ENCODE measurements at places on chromosomes 5 and 9.

DNA sequence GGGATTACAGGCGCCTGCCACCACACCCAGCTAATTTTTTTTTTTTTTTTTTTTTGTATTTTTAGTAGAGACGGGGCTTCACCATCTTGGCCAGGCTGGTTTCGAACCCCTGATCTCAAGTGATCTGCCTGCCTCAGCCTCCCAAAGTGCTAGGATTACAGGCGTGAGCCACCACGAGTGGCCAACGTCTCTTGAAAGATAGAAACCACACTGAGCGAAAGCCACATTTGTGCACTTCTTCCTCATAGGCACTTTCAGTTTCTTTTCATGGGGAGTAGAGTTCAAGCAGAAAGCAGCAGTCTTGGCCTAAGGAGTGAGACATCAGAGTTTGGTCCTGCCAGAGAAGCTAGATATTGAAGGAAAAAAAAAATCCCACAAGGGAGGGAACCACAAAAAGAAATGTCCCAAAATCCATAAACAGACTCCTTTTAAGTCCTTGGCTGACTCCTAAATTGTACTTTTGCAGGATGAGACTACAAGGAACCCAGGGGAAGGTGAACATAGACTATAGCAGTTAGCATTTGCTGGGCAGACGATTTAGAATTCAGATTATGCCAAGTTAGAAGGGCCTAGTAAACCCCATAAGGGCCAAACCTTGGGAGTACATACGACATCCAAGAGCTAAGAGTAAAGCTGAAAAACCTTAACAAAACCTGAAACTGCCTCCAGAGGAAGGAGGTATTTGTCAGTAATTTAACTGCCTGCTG is 43.9 kb upstream of the GLIPR2 start:
- no peak for DNase-seq

GRCh38 chr9:88971131-88971960 is 19.9 kb upstream of the S1PR3 start:
- no peak for DNase-seq

DNA sequence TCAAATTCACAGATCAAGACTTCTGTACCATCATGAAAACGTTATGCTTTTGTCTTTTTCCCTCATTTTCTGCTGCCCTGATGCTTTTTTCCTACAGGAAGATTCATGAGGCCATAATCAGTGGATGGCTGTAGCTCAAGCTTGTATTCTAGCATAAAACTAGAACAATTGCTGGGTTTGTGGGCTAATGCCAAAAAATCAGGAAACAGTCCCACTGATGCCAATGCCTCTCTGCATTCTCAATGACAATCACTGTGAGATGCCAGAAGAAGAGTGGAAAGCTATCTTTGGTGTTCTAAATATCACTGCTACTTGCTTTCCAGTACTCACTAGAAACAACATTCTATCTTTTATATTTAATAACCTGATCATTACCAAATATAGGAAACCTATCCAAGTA is 33.3 kb upstream of the FAM170A start:
- no peak for DNase-seq

GRCh38 chr5:139985290-139985689 is 57.8 kb downstream of the NRG2 start:
- DNase-seq: no peak

GRCh38 chr9:37752642-37753488 is 740 bp upstream of the TRMT10B start:
- no peak for DNase-seq

DNA sequence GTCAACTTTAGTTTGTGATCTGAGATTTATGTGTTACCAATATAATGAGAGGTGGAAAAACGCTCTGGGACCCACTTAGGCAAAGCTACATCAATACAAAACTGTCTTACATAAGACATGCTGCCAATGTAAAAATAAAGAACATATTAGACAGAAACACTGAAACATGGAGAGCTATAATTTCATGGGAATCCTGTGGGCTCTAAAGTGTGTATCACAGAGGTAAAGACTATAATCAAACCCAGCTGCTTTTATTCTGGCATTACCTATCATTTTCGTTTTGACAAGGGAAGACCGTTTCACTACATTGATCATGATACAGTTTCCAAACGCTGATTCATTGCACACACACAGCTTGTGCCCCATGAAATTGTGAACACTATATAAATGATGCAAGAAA is 400.5 kb upstream of the TUSC1 start:
- DNase-seq: no peak

GRCh38 chr9:133067813-133068212 is 6.0 kb downstream of the CEL start:
- DNase-seq: no peak

- no peak for DNase-seq
Measured at GRCh38 chr5:126365446-126366198, 57.6 kb upstream of the GRAMD2B start.

GRCh38 chr5:438481-438981 is 4.4 kb upstream of the EXOC3 start:
- DNase-seq: no peak

DNA sequence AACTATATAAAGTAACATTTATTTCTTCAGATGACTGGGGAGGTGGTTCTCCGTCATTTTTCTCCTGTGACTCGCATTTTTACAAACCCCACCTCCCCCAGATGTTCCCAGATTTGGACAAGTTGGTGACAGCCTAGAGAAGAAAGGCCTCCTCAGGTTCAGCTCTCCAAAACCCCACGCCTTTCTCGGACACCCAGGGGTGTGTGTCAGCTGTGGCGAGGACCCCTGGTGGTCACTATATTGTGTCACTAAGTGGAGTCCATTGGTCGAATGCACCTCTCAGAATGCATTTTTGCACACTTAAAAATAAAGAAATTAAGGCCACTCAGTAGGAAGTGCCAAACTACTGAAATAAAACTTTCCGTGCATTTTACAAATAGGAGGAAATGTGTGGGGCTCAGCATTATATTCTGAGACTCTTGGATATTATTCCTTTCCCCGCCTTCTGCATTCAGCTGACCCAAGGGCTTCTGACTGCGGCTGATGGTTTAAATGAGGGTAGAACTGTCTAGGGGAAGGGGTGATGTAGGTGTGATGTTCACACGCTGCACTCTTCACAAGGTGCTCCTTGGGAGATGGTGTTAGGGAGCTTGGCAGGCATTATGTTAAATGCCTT is 47.6 kb downstream of the ACO1 start:
- DNase-seq: peak; percentile 6

- no peak for DNase-seq
Measured at GRCh38 chr5:178434016-178434761, 156.0 kb downstream of the COL23A1 start.

GRCh38 chr5:103207011-103207410 is 51.6 kb upstream of the MACIR start:
- DNase-seq: no peak

DNA sequence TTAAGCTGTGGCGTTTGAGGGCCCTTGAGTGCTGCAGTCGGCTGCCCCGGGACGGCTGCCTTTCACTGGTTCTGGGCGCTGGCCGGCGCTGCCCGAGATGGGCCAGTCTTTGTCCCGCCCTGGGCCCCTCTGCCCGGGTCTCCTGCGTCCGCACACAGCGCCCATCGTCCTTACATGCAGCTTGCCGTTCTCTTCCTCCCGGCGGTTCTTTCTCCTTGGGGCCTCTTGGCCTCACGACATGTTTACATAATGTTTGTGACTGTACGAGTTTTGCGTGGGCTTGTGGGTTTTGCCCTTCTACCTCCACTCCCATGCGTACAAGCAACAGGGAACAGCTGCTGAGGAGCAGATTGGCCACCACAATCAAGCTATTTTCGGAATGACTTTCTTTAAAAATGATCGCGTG is 618 bp downstream of the TNPO1 start:
- peak; percentile 5 for DNase-seq

GRCh38 chr5:73691302-73692080 is 65.5 kb downstream of the ARHGEF28 start:
- no peak for DNase-seq

DNA sequence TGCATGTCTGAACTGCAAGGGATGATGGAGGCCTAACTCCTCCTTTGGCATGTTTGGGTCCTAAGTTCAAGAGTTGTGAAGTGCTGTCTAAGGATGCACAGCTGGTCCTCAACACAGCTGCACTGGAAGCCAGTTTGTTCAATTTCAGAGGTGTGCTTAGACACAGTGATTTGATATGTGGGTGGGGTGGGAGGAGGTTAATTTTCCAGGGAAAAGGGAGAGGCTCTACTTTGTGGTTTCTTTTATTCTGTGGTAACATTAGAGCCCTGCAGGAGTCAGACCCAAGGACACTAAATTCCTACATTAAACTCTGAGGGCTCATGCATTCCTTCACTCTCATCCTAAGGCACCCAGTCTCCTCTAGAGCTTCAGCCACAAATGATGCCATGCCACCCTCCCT is 188.4 kb upstream of the MAST4 start:
- no peak for DNase-seq

- DNase-seq: no peak
Measured at GRCh38 chr9:82894961-82895821, 167.8 kb downstream of the RASEF start.

DNA sequence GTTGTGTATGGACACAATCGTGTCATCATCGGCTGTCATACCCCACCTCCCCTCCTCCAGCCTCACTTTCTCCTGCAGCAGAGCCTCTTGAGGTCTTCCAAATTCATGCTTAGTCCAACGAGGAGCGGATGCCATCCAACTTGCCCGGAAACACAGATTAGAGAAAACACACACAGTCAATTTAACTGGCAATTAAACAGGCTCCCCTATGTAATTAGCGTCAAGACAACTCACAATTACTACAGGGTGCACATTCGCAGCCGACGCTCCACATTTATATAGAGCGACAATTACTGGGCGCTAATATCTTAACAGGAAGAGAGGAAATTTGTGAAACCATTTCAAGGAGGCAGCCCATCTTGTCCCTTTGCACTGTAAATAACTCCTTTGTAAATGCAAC is 86.0 kb upstream of the ZNF618 start:
- DNase-seq: no peak

DNA sequence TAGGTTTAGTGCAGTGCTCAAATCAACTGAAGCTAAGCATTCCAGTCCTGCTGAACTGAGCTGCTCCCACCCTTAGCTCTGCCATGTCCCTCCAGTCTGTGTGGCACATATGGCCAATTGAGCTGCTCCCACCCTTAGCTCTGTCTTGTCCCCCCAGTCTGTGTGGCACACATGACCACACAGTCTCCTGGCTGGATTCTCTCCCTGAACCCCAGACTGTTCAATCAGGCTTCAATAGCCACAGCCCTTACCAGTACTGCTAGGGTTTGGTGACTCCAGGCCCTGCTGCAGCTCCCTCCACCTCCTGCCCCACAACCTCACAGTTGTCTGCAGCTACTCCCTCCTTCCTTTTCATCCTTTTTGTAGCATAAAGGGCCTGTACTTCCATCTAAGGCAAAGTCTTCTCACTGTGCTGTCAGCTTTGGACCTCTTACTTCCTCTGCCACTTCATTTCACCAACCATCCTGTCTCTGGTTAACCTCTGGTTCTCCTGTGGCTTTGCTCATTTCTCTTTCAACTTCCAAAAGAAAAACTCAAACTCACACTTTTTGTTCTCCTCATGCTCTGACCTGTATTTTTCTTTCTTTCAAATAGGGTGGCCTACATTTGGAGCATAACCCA is 50.8 kb downstream of the ADAMTS12 start:
- no peak for DNase-seq

- DNase-seq: no peak
Measured at GRCh38 chr9:136798708-136799078, 2.6 kb downstream of the CCDC183 start.

- DNase-seq: no peak
Measured at GRCh38 chr9:107816561-107817021, 327.0 kb upstream of the KLF4 start.

DNA sequence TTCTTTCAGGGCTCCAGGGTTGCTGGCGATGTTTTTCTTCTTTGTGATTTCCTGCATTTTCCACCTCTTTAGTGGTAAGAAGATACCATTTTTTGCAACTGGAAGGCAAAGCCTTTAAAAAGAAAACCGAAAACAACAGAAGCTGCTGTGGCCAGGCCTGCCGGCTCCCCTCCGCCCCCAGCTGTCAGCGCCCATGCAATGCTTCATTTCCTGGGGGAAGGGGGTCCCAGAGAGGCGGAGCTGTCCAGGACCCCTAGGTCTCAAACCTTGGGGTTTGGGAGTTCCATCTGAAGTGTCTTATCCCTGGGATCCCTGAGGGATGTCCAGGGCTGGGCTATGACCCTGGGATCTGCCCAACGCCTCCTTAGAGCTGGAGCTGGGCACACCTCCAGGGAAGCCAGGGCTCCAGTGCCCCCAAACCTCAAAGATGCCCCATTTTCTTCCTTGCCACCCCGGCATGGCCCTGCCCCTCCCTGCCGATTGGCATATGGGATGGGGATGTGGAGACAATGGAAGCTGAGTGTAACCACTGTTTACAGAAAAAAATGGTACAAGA is 257.2 kb upstream of the MVB12B start:
- no peak for DNase-seq

GRCh38 chr5:180113660-180114303 is 42.2 kb upstream of the RNF130 start:
- no peak for DNase-seq

GRCh38 chr5:56561-57290 is 35.2 kb upstream of the PLEKHG4B start:
- DNase-seq: no peak

GRCh38 chr5:17477043-17477442 is 21.0 kb upstream of the TAF11L2 start:
- DNase-seq: no peak

DNA sequence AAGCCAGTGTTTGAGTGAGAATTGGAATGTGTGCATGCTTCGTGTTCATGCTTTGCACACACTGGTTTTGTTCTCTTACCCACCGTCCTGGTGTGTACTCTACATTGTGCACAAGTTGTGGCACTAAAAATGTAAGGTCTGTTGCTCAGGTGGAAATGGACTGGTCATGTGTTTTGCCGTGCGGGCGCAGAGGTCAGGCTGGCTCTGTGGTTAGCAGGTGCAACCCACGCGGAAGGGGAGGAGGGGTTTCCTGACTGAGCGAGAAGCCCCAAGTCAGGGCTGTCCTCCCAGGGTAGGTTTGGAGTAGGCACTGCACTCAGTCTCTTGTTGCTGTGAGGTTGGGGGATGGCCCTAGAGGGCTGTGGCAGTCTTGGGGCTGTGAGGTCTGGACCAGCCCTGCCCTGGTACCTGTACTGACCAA is 86.6 kb downstream of the EHMT1 start:
- DNase-seq: no peak

DNA sequence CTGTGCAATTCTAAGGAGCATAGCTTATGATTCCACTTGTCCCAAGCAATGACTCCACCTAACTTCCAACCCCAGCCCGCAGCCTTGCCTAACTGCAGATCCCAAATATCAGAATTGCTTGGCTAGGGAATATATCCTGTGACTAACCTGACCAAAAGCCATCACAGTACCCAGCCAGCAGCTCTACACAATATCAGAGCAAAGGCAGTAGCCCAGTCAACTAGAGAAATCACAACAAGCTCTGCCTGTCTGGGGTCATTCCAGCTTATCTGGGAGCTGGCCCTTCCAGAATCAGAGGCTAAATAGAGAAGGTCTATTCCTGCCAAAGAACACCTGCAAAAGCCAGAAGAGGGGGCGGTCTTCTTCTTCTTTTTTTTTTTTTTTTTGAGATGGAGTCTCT is 9.3 kb upstream of the KIAA1958 start:
- no peak for DNase-seq
